BJ (cell line): ENCODE measurements at places on chromosomes 2 and 18.

DNA sequence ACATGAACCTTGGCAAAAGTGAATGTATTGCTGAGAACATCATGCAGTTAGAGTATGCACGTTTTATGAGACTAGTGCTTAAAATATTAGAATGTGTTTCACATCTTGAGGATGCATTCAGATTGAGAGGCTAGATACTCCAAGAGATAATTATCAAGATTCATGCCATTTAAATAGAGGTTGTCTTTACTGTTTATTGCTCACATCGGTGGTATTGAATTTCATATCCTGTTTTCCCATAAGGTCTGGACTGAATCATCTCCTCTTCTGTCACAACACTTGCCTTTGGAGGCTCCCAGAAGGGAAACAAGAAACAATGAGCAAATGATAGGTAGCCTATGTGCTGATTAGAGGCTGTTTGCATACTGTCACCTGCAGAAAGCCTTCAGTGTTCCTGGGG is 83.8 kb downstream of the CLHC1 start:
- DNase-seq: peak; percentile 91

- no peak for DNase-seq
Observed at GRCh38 chr18:34794348-34794747, 84.2 kb downstream of the DTNA start.

GRCh38 chr2:160940699-160941098 is 219.5 kb upstream of the TANK start:
- DNase-seq: no peak

GRCh38 chr2:146239392-146240135 is 1605.3 kb upstream of the ACVR2A start:
- DNase-seq: peak; percentile 89

- DNase-seq: no peak
Observed at GRCh38 chr2:206353685-206354084, 79.2 kb downstream of the ZDBF2 start.

DNA sequence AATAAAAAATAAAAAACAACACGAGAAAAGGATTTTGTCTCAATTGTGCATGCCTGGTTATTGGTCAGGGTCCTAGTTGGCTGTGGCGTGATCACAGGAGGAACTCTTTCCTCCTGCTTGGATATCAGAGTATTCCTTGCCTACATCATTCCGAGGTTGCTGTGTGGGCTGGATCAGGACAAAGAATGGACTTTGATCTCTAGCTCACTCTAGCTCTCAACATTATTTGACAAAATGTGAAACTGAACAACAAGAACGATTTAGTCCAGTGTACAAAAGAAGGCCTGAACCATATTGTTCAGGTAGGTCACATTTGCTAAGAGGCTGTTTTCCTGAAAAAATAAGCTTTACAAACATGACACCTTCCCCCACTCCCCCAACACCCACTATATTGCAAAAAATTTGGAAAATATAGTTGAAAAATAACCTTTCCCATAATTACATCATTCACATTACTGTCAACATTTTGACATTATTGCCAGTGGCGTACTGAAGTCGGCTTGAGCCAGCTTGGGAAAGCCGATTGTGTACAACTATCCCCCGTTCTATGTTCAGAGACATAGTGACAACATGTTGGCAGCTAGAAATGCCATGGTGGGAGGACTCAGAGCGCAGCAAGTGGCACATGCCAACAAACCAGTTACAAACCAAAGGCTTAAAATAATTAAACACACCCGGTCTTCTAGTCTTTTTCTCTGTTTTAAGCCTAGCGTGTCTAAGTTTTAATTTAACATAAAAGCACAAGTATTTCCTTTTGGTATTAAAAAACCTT is 179.0 kb downstream of the LPIN1 start:
- DNase-seq: no peak

GRCh38 chr2:109342930-109343329 is 213.9 kb downstream of the SH3RF3 start:
- DNase-seq: no peak

DNA sequence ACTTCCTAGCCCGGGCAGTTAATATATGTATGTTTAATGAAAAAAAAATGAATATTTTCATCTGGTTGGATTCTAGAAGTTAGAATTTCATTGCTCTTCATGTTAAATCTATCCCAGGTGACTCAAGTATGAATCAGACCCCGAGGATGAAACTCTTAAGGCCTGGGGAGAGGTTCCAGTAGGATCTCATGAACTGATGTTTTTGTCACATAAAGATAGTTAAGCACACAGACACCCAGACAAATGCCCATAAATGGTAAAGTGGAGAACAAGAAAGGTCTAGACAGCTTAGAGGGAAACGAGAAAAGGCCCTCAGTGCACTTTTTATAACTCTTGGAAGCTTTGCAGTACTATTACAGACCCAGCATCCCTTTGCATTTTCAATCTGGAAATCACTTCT is 114.1 kb downstream of the RIF1 start:
- DNase-seq: peak; percentile 4

DNA sequence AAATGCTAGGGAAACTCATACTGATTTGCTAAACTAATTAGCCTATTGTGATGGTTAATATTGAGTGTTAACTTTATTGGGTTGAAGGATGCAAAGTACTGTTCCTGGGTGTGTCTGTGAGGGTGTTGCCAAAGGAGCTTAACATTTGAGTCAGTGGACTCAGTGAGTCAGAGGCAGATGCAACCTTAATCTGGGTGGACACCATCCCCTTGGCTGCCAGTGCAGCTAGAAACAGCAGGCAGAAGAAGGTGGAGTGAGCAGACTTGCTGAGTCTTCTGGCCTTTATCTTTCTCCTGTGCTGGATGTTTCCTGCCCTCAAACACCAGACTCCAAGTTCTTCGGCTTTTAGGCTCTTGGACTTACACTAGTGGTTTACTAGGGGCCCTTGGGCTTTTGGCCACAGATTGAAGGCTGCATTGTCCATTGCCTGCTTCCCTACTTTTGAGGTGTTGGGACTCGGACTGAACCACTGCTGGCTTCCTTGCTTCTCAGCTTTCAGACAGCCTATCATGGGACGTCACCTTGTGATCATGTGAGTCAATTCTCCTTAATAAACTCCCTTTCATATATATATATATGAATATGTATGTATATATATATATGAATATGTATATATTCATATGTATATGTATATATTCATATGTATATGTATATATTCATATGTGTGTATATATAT is 69.7 kb downstream of the RPRM start:
- DNase-seq: no peak

DNA sequence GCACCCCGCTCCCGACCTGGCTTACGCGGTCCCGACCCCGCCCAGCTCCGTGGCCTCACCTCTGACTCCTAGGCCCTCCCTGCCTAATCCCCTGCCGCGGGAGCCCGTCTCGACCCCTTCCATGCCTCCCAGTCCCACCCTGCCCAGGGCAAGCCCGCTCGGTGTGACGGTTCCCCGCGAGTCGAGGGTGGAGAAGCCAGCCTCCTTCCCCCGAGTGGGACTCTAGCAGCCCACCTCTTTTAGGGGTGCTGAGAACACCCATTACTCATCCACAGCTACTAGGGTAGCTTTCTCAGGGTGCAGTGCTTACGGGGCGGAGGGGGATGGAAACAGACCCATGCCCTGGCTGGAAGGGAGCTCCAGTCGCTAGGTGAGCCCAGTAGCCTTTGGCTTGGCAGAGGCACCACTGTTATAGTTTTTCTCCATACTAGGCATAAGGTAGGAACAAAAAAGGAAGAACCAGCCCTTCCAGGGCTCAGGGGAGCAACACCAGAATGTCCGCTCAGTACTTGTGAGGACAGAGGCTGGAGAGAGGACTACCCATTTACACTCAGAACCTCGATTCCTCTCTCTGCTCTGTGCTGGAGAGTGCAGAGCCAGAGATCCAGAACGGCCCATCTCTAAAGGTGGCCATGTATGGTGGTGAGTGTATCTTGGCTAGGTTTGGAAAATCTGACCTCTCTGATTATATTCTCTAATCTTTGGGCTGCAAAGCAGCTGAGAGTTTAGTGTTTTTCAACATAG is 606 bp downstream of the AGBL5 start:
- DNase-seq: no peak

DNA sequence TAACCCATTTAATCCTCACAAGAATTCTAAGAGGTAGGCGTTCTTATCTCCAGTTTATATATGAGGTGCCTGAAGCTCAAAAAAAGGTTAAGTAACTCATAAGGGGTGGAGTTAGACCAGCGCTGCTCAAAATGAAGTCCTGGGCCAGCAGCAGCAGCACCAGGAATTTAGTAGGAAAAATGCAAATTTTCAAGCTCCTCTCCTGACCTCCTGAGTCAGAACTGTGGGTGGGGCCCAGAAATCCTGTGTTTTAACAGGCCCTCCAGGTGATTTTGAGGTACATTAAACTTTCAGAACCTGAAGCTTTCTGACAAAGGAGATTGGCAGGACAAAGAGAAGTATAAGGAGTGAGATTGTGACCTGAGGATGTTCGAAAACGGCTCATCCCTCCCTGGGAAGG is 66.0 kb upstream of the CCDC85A start:
- DNase-seq: no peak

- DNase-seq: no peak
Observed at GRCh38 chr2:119233326-119234020, 9.8 kb downstream of the STEAP3 start.

DNA sequence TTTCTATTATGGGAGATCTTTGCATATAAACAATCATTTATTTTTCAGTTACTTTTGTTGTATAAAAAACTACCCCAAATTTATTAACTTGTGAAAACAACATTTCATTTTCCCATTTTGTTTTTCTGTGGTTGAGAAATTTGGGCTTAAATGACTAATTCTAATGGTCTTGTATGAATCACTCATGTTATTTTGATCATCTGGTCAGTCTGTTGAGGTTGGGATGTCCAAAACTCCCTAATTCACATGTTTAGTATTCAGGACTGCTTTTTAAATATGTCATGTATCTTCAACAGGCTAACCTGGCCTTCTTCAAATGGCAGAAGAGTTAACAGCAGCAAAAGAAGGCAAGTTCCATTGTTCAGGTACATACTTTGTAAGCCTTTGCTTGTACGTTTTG is 788.1 kb downstream of the TRIB2 start:
- DNase-seq: no peak

- DNase-seq: peak; percentile 51
Observed at GRCh38 chr2:43178602-43179542, 47.5 kb downstream of the ZFP36L2 start.
